Activated T-cell treated with anti-CD3 and anti-CD28 coated beads, Interleukin-2, amount 50 U/mL, for 72 hours (primary cell): ENCODE measurements at places on chromosomes 12 and 14. TPM values are rescaled to one million over a fixed set of nuclear protein-coding genes. Genes with fewer than 3 reads are reported as not detected.
A peak's percentile ranks its signal among the peaks of the same experiment; 100 is the strongest.

DNA sequence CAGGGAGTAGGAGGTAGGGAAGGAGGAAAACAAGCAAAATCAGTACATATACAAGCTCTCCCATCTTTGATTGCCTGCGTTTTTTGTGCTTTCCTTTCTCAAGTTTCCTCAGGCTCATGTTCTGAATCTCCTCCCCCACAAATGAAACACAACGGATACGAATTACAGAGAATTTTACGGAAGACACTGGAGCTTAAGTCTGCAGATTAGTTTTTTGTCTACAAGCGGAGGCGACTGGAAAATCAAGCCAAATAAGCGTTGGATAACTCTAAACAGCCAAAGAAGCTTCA is 612 bp downstream of the WBP11 start:
- H3K4me1 ChIP-seq, result peaks cover 17% of the 10 kb centered on the region
- H3K27me3 ChIP-seq, result no peaks in the 10 kb centered on the region
- no peak for DNase-seq
- no peak overlapping the region for H3K4me3 ChIP-seq

- H3K27me3 ChIP-seq, result peaks cover 5% of the 10 kb centered on the region
- H3K4me1 ChIP-seq, result peaks cover 17% of the 10 kb centered on the region
- peaks cover 4% of the 10 kb centered on the region for H3K36me3 ChIP-seq
- DNase-seq, result peak; percentile 27
- no peak overlapping the region for H3K27ac ChIP-seq
- no peak overlapping the region for H3K4me3 ChIP-seq
Observed at GRCh38 chr12:124588751-124589267, 21.4 kb upstream of the NCOR2 start.

DNA sequence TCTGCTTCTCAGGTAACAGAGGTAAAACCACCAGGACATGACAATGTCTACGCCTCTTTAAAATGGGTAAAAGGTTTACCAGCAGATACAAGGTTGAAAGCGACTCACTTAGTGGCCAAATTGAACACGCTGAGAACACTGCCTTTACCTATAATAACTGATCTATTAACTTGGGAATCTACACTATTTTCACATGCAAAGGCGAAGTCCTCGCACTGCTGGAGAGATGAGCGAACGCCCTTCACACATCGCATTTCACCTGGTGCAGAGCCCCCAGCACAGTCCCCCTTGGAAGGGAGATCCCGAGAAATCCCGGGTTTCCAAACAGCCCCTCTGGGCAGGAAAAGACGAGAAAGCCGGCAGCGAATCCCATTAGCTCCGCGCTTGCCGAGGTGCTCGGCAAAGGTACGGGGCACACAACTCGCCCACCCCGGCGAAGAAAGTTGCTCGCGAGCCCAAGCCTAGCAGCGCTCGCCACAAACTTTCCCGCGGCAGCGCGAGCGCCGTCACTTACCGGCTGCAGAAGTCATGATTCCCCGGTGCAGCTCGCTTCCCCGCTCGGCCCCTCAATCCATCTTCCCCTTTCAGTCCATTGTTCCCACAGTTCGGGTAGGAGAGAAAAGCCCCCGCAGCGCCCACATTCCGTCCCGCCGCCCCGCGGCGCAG is 423 bp downstream of the FGD6 start:
- H3K4me1 ChIP-seq, result peaks cover 46% of the 10 kb centered on the region
- peaks cover 7% of the 10 kb centered on the region for H3K27me3 ChIP-seq
- no peak for DNase-seq

- no peak overlapping the region for H3K4me3 ChIP-seq
- H3K27me3 ChIP-seq, result peaks cover 1% of the 10 kb centered on the region
- peaks cover 2% of the 10 kb centered on the region for H3K36me3 ChIP-seq
- H3K27ac ChIP-seq, result no peak overlapping the region
- DNase-seq, result peak; percentile 81
Observed at GRCh38 chr12:103632554-103633216, 45.6 kb downstream of the STAB2 start.

- H3K4me1 ChIP-seq, result no peaks in the 10 kb centered on the region
- no peak overlapping the region for H3K4me3 ChIP-seq
- DNase-seq, result peak; percentile 2
- no peaks in the 10 kb centered on the region for H3K36me3 ChIP-seq
Observed at GRCh38 chr14:48398675-48399282, 723.4 kb upstream of the MDGA2 start.

- no peaks in the 10 kb centered on the region for H3K27me3 ChIP-seq
- no peak overlapping the region for H3K4me3 ChIP-seq
- no peaks in the 10 kb centered on the region for H3K4me1 ChIP-seq
- no peak for DNase-seq
- no peak overlapping the region for H3K27ac ChIP-seq
- no peaks in the 10 kb centered on the region for H3K36me3 ChIP-seq
Observed at GRCh38 chr12:22803725-22804124, 178.8 kb downstream of the ETNK1 start.

- DNase-seq, result peak; percentile 0
- H3K4me3 ChIP-seq, result peak overlapping the region; percentile 80
- H3K27ac ChIP-seq, result no peak overlapping the region
- peaks cover 6% of the 10 kb centered on the region for H3K4me1 ChIP-seq
- peaks cover 55% of the 10 kb centered on the region for H3K27me3 ChIP-seq
Observed at GRCh38 chr12:84910549-84911241, 1.9 kb downstream of the SLC6A15 start.

DNA sequence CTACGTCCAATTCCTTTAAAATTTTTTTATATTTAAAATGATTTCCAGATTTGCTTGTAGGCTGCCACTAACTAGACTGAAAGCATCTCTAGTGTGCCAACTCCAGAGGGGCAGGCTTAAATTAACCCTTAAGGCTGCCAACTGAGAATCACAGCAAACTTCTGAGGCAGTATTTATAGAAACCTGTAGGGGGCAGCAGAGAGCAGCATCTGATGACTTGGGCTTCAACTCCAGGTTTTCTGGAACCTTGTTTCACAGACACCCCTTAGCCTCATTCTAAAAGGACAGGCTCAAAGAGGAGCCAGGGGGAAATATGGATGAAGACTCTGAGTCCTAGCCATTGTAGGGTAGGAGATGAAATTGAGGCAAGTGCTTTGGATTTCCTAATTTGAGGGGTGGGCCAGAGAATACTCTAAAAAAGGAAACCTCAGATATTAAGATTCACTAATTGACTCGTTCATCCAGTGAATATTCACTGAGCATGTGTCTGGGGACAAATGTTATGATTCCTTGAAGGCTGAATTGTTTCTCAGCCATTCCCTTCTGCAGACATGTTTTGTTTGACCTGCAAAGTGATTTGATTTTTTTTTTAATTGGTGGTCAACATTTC is 63.3 kb upstream of the HSPB8 start:
- H3K4me3 ChIP-seq, result no peak overlapping the region
- no peak overlapping the region for H3K27ac ChIP-seq
- H3K36me3 ChIP-seq, result peaks cover 2% of the 10 kb centered on the region

DNA sequence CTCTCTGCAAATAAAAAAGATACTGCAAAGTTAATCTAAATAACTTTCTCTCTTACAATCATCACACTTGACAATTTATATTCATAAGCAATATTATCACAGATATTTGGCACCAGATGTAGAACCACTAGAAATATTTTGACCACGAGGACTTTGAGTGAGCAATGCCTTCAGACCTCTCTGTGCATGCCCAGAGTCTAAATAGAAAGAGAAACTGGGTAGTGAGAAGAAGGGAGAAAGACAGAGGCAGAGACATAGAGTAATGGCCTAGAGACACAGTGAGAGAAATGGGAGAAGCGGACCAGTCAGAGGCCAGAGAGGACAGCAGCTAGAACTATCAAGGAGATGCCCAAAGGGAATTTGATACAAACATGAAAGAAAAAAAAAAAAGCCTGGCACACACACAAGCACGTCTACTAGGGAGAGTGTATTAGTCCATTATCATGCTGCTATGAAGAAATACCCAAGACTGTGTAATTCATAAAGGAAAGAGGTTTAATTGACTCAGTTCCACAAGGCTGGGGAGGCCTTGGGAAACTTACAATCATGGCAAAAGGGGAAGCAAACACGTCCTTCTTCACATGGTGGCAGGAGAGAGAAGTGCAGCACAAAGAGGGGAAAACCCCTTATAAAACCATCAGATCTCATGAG is 41.1 kb downstream of the BMP4 start:
- H3K4me1 ChIP-seq, result no peaks in the 10 kb centered on the region
- no peak overlapping the region for H3K27ac ChIP-seq
- no peak overlapping the region for H3K4me3 ChIP-seq
- peaks cover 5% of the 10 kb centered on the region for H3K36me3 ChIP-seq

GRCh38 chr14:58749066-58749669 is 111.4 kb downstream of the DACT1 start:
- peak overlapping the region; percentile 49 for H3K4me3 ChIP-seq
- no peak overlapping the region for H3K27ac ChIP-seq
- DNase-seq, result peak; percentile 76
- peaks cover 11% of the 10 kb centered on the region for H3K27me3 ChIP-seq
- H3K4me1 ChIP-seq, result peaks cover 27% of the 10 kb centered on the region
- H3K36me3 ChIP-seq, result no peaks in the 10 kb centered on the region

DNA sequence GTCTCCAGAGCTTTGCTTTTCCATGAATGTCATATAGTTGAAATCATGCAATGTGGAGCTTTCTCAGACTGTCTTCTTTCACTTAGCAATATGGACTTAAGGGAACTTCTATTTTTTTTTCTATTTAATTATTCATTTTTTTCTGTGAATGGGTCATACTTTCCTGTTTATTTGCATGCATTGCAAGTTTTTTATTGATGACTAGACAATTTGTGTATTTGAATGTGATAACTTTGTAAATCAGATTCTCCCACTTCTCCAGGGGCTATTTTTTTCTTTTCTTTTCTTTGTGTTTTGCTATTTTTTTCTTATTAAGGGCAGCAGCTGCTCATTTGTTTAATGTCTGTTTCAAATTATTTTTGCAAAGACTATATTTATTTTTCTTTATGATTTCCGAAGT is 1019.8 kb upstream of the ATXN7L3B start:
- H3K4me3 ChIP-seq, result no peak overlapping the region
- no peaks in the 10 kb centered on the region for H3K27me3 ChIP-seq
- DNase-seq, result no peak
- H3K4me1 ChIP-seq, result no peaks in the 10 kb centered on the region
- H3K36me3 ChIP-seq, result peaks cover 3% of the 10 kb centered on the region

DNA sequence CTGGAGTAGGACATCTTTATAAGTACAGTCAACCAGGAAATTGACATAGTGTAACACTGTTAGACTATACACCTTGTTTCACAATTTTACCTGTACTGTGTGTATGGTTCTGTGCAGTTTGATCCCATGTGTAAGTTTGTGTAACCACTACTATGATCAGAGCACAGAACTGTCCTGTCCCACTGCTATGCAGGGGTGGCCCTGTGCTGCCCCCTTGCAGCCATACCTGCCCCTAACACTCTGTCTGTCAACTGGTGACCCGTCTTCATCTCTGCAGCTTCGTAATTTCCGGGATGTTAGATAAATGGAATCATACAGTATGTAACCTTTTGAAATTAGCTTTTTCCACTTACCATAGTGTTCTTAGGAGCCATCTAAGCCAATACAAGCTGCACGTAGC is 58.7 kb upstream of the RD3L start:
- peaks cover 4% of the 10 kb centered on the region for H3K4me1 ChIP-seq
- peaks cover 16% of the 10 kb centered on the region for H3K27me3 ChIP-seq
- no peak overlapping the region for H3K4me3 ChIP-seq

- peaks cover 1% of the 10 kb centered on the region for H3K36me3 ChIP-seq
- DNase-seq, result no peak
- no peaks in the 10 kb centered on the region for H3K4me1 ChIP-seq
- H3K27ac ChIP-seq, result no peak overlapping the region
Observed at GRCh38 chr12:105823810-105824209, 314.9 kb downstream of the NUAK1 start.

GRCh38 chr14:56896231-56896630 is 86.0 kb upstream of the OTX2 start:
- no peak overlapping the region for H3K27ac ChIP-seq
- no peaks in the 10 kb centered on the region for H3K4me1 ChIP-seq
- no peak for DNase-seq
- H3K36me3 ChIP-seq, result no peaks in the 10 kb centered on the region

GRCh38 chr14:39232554-39233415 is 930 bp upstream of the MIA2 start:
- DNase-seq, result no peak
- H3K36me3 ChIP-seq, result no peaks in the 10 kb centered on the region
- H3K27me3 ChIP-seq, result no peaks in the 10 kb centered on the region

DNA sequence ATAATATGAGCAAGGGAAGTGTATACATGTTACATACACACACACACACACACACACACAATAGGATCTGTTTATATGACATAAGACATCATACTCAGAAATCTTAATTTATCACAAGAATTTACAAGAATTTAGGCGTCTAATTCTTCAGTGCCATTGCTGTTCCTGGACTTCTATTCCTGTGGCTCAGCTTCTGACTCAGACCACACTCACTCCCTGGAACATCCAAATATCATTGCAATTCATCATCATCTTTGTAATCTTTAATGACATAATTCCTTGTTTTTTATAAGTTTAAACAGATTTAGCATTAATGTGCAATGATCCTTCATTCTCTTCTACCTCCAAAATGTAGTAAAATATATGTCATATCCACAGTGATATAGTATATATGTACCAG is 544.2 kb downstream of the FOXG1 start:
- no peaks in the 10 kb centered on the region for H3K36me3 ChIP-seq
- no peak overlapping the region for H3K27ac ChIP-seq
- H3K4me3 ChIP-seq, result no peak overlapping the region
- no peak for DNase-seq
- no peaks in the 10 kb centered on the region for H3K4me1 ChIP-seq
- no peaks in the 10 kb centered on the region for H3K27me3 ChIP-seq

DNA sequence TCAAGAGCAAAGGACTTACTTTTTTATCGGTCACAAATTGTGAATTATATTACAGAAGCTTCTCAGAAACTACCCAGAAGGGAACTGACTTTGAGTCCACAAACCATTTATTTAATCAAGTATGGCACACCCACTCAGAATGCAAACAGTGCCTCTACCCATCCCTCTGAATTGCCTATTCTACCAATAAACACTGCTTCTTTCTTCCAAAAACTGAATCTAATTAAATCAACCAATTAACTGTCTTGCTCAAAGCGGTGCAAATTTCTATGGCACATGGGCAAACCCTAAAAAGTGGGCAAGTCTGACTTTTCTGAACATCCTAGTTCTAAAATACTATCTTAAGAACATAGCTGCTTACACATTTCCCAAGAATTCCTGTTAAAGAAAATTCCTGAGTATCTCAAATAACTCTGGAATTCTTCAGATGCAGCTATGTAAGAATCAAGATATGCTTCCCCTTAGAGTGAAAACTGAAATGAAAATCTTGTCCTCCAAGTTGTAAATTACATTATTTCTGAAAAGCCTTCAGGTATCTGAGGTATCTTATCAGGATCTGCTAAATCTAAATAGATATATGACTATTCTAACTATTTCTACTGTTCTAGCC is 4.3 kb downstream of the SPTLC2 start:
- H3K27me3 ChIP-seq, result no peaks in the 10 kb centered on the region
- H3K27ac ChIP-seq, result peak overlapping the region; percentile 43
- H3K4me3 ChIP-seq, result no peak overlapping the region
- DNase-seq, result no peak
- H3K36me3 ChIP-seq, result peaks cover 2% of the 10 kb centered on the region

Gene DBX2
- not detected for total RNA-seq

Gene RPS6KL1
- total RNA-seq, result 6.7 TPM

Gene LRRIQ1
- total RNA-seq, result not detected

Gene IL26
- total RNA-seq, result 0.53 TPM

Gene ENO2
- 145 TPM for total RNA-seq

Gene MIPOL1
- 0.46 TPM for total RNA-seq

Gene NEUROD4
- not detected for total RNA-seq
